Sigmoid colon (tissue), 7 donors: ENCODE measurements at places on chromosomes 11 and 22. TPM values are rescaled to one million over a fixed set of nuclear protein-coding genes. Genes with fewer than 3 reads are reported as not detected.
A peak's percentile ranks its signal among the peaks of the same experiment; 100 is the strongest.

ELF5 gene
- not detected for polyA plus RNA-seq

STARD10 gene
- polyA plus RNA-seq: 900 TPM

B4GALNT4 gene
- 7.6 TPM for polyA plus RNA-seq

GRCh38 chr11:19679952-19680828 lies 32.4 kb upstream of the NAV2 start:
- peaks cover 85% of the 10 kb centered on the region for H3K4me1 ChIP-seq
- H3K4me3 ChIP-seq: no peak overlapping the region
- H3K27me3 ChIP-seq: no peaks in the 10 kb centered on the region
- no peaks in the 10 kb centered on the region for H3K36me3 ChIP-seq

- no peaks in the 10 kb centered on the region for H3K4me1 ChIP-seq
- H3K4me3 ChIP-seq: no peak overlapping the region
- no peak overlapping the region for H3K27ac ChIP-seq
- peak; percentile 54 for DNase-seq
- H3K36me3 ChIP-seq: no peaks in the 10 kb centered on the region
Observed at GRCh38 chr22:19703869-19704268, 10.4 kb upstream of the SEPTIN5 start.

- H3K27me3 ChIP-seq: peaks cover 20% of the 10 kb centered on the region
- H3K27ac ChIP-seq: no peak within 1 kb of the TSS
- no peak within 1 kb of the TSS for H3K4me3 ChIP-seq
- DNase-seq: no peak
- H3K4me1 ChIP-seq: no peaks in the 10 kb centered on the region
Observed at GRCh38 chr22:24427500-24428164, at the start of gene ADORA2A. Gene ADORA2A (plus strand): TSS chr22:24427599. CDS start chr22:24433405, 5,806 bp downstream.

DNA sequence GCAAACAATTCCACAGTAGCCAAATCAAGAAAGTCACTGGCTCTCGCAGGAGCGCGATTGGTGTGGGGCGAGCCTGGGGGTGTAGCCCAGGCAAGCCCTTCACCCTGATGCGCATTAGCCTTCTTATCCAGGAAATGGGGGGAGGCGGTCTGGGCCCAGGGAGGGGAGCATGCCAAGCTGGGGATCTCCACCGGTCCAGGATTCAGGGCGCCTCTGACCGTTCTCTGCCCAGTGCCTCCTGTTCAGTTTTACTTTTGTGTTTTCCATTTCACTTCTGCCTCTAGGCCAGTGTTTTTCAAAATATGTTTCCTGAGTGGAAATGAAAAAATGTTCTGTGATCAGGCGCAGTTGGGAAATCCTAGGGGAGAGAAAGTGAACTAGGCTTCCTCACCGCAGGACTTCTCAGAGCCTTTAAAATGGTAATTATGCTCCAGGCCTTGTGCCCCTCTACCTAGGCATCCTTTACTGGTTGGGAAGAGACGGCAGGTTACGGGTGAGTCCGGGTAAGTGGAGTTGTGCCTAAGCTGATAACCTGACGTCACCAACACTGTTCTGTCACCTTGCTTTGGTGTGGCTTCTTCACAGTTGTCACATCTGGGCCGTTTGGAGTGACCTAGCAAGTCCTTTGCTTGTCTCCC lies 18.4 kb downstream of the LRP5 start:
- no peaks in the 10 kb centered on the region for H3K36me3 ChIP-seq
- H3K4me1 ChIP-seq: peaks cover 95% of the 10 kb centered on the region
- peak overlapping the region; percentile 50 for H3K27ac ChIP-seq
- no peaks in the 10 kb centered on the region for H3K27me3 ChIP-seq

DNA sequence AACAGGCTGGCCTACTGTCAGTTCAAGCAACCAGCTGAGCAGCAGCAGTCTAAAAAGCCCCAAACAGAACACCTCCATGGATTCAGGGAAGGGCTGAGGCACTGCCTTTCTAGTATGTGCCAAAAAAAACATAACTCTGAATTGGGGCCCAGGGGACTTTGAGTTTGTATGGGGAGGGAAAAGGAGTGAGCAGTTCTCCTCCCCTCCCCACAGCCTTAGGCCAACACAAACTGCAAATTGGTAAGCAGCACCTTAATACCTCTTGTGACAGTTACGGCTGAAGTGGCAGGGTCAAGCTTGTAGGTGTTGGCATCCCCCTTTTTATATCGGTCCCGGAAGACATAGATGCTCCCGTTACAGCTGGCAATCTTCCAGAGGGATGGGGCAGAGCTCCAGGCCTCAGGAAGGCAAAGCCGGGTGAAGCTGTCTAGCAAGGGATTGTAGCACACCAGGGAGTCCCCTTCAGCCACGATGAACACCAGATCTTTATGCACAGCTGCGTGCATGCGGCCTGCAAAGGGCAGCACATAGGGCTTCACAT lies 6.0 kb downstream of the KBTBD4 start:
- no peak overlapping the region for H3K27ac ChIP-seq
- no peak overlapping the region for H3K4me3 ChIP-seq
- peaks cover 7% of the 10 kb centered on the region for H3K4me1 ChIP-seq
- no peak for DNase-seq
